HFF-Myc (cell line): ENCODE measurements at places on chromosomes 12 and 14.
A peak's percentile ranks its signal among the peaks of the same experiment; 100 is the strongest.

DNA sequence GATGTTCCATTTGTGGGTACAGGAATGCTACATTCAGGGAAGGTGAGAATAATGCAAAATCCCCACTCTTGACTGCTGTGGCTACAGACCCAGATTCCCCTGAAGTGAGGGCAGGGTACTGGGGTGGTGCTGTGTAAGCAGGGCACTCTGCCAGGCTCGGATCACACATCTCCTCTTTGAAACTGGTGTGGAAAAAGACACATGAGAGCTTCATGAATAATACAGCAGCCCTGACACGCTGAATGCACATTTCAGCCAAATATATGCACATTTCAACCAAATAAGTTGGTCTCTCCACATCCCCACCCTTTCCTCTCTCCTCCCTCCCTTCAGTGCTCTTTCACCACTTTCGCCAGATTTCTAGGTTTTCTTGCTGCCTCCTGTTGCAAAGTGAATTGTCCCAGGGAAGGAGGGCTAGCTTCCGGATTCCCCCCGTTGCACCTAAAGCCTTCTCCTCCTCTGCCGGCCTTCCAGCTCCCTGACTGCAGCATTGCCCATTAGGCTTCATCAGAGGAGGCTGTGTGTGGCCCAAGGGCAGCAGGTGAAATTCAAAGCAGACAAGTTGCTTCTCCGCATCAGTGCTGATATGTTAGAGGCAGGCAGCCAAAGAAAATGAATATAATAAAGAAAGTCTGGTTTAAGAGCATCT, 118.2 kb upstream of the TMCC3 start:
- DNase-seq: no peak

GRCh38 chr12:57370696-57371095, 60.1 kb downstream of the R3HDM2 start:
- no peak for DNase-seq

- DNase-seq: no peak
Observed at GRCh38 chr12:25859976-25860375, 98.5 kb upstream of the RASSF8 start.

DNA sequence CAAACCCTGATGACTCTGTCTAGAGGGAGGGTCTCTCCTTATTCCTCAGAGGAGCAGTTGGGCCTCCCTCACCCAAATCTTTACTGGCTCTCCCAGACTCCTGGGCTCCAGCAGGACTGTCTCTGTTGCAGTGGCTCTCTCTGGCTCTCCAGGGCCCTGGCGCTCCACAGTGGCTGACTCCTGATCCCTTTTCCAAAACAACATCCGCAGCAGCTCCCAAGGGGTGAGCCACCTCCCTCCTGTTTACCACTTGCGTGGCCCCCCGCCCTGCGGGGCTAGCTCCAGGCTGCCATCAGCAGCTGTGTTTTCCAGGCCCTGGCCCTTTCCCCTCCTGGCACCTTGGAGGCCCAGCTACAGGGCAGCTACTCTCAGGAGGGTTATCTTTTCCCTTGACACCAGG, 123.5 kb downstream of the CALM1 start:
- no peak for DNase-seq

GRCh38 chr12:43884683-43885410, 49.0 kb downstream of the TMEM117 start:
- no peak for DNase-seq

DNA sequence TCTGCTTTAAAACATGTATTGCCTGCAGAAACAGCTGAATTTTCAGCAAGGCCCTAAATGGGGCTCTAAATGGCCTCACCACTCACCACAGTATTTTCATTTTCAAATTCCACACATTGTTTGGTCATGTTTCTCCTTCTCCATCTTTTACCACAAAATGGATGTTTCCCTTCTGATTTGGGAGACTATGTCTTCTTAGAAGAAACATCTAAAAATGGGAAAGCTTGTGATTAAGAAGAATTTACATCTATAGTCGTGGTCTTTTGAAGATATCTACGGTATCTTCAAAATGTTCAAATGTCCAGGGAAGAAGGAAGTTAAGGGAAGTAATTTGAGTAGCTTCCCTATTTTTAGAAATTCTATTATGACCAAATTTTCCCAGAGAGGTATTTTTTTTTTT, 20.7 kb upstream of the TUBA1C start:
- no peak for DNase-seq

DNA sequence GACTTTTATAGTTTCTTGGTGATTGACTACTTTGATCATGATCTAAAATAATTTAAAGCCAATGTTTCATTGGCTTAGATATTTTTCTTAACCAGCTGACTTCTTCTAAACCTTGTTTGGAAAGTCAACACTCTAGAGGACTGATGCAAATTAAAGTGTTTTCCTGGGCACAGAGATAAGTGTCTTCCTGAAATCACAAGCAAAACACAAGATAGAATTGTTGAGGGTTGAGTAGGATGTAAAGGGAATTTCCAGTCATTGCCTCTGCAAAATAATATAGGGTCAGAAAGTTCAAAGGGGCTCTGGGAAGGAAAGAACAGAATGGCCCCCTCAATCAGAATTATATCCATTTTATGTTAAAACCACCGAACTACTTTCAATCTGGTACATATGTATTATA, 156.3 kb upstream of the LRIG3 start:
- DNase-seq: no peak

DNA sequence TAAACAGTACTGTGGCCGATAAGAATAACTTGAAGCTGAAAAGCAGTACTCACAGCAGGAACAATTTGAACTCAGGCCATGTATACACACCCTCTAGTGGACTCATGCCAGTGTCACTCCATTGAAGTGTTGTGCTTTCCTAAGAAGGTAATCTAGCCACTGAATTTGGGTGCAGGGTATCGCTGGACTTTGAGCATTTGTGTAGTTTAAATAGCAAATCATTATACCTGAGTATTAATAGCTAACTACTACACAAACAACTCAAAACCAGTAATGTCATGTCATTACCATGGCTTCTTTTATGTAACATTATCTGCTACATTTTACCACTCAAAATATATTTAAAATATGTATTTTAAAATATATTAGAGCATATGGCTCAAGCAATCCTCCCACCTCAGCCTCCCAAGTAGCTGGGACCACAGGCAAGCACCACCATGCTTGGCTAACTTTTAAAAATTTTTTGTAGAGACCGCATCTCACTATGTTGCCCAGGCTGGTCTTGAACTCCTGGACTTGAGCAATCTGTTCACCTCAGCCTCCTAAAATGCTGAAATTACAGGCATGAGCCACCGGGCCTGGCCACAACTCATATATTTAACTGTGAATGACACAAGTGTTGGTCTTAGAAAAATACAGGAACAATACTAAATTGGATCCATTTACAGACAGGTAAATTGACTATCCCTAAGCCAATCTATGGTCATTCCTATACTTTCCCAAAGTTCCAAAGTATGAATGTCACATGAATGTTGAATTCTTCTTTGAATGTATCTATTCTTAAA, 25.6 kb upstream of the ARID4A start:
- peak; percentile 5 for DNase-seq

GRCh38 chr12:12745576-12746211, 28.5 kb downstream of the CDKN1B start:
- DNase-seq: no peak

DNA sequence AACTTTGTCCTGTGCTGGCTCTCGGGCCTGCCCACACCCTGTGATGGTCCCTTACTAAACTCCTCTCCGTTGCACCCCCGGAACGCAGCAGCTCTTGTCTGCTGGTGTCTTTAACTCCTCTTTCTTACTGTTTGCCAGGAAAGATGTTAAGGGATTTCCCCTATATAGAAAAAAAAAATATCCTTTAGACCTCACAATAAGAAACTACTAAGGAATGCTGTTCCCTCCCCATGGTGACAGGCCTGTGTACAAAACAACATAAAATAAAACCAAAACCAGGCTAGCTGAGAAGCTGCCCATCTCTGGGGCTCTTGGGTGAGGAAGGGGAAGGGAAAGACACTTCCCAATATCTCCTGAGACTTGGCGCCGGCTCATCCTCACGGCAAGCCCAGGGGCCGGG, 95.4 kb downstream of the CHGA start:
- no peak for DNase-seq

- DNase-seq: no peak
Observed at GRCh38 chr12:26403601-26404000, 208.2 kb downstream of the SSPN start.

DNA sequence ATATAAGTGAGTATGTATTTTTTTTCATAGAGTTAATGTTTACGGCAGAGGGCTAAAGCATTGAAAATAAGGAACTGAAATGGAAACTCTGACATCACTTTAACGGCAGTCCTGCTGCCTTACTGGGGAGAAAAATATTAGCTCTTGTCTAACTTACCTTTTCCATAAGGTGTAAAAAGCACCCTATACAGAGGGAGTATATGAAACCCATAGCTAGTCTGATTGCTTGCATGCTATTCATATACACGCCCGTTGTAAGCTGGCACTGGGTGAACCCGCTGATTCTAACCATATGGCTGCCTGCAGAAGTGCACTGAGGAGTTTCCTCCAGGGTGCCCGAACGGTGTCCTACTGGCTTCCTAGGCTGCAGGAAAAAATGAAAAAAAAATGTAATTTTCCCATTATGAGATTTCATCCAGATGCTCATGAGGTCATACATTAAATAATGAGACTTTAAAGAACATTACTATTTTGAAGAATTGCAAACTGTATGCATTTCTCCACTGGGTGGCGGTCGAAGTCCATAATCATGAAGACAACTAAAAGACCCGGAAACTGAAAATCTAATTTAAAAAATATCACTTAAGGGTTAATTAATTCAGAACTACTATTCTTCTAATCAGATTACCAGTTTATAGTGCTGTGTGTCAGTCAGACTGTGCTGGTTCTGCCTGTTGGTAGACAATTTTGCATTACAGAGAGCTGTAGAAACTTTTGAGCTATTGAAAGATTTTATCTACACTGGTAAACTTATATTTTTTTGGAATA, 144.7 kb downstream of the ALX1 start:
- DNase-seq: no peak

- no peak for DNase-seq
Observed at GRCh38 chr12:5305886-5306545, 125.9 kb upstream of the NTF3 start.

- DNase-seq: no peak
Observed at GRCh38 chr12:117724543-117724942, 244.2 kb downstream of the KSR2 start.

- DNase-seq: no peak
Observed at GRCh38 chr12:16224196-16224595, 53.3 kb downstream of the SLC15A5 start.

- DNase-seq: no peak
Observed at GRCh38 chr14:100086361-100086760, 21.1 kb downstream of the EVL start.

- no peak for DNase-seq
Observed at GRCh38 chr12:49367381-49368239, at the start of gene SPATS2. TSS of gene SPATS2 (plus strand) at chr12:49367462. CDS start at chr12:49461013, 93,551 bp downstream.

GRCh38 chr14:105255021-105255507, 6.7 kb downstream of the BTBD6 start:
- no peak for DNase-seq

DNA sequence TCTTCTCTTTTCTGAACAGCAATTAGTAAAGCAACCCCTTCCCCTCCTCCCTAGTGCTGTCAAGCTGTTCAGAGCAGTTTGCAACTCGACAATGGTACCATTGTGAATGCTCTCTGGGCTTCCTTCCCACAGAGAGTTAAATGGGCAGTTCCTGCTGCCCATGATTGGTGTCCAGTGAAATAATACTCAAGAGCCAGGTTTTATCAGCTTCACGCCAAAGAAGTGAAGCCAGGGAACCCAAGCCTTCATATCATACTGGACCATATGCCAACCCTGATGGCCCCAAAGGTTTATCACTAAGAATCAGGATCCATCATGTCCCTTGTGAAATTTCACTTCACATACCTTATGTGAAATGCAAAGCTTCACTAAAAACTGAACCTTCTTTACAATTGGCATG, 24.7 kb downstream of the INSM2 start:
- DNase-seq: no peak

- DNase-seq: no peak
Observed at GRCh38 chr14:53955671-53956426, 776 bp downstream of the BMP4 start.

GRCh38 chr14:103894034-103894722, 34.1 kb upstream of the TDRD9 start:
- no peak for DNase-seq

DNA sequence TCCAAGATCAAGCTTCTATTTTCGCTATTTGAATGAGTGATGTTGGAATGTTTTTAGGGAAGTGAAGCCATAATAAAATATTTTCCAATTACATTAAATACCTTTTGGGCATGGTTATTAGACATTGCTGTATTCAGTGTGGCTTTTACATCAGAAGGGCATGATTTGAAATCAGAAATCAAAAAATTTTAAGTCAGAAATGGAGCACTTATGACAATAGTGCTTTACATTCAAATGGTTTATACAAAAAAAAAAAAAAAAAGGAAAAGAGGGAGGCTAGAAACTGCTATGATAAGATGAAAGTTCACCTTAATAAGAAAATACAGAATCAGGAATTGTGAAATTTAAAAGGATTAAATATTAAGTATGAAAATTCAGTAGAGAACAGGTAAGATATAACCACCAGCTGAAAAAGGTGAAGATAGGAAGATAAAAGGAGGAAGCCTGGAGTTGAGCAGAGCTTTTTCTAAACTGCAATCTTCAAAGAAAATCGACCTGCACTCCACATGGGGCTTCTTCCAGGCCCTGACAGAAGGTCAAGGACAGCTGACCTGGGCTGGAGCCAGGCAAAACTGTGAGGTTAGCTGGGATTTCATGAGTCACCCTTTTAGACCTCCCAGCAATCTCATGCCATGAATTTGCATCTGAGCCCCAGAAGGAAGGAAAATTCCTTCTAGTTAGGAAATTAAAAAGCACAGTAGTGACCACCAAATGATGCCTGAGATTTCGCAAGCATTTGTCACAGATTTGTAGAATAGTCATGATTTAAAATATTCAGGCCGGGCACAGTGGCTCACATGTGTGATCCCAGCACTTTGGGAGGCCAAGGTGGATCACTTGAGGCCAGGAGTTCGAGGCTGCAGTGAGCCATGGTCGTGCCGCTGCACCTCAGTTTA, 23.4 kb upstream of the BMP4 start:
- peak; percentile 79 for DNase-seq

- no peak for DNase-seq
Observed at GRCh38 chr12:119082496-119082895, 96.2 kb upstream of the HSPB8 start.

DNA sequence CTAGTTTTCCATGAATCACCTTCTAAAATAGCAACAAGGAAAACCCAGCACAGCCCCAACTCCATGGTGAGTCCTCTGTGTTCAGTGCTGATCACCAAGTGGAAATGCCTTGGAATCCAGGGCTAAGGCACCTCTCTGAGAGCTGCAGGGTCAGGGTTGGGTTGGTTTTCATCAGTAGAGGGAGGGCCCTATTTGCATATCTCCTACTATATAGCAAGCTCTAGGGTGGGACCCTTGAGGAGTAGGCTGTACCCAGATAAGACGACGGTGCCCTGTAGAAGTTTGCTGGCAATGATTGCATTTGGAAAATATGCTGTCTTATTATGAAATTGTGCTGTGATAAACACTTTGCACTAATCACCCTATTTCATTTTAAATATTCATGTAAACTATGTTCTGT, 1011.8 kb downstream of the TMEM121 start:
- DNase-seq: no peak

- DNase-seq: no peak
Observed at GRCh38 chr14:97854918-97855317, 1057.7 kb downstream of the VRK1 start.

GRCh38 chr12:65122703-65123102, 1.6 kb upstream of the WIF1 start:
- no peak for DNase-seq

- no peak for DNase-seq
Observed at GRCh38 chr14:92641306-92641705, 107.1 kb downstream of the LGMN start.
